Stimulated activated CD4-positive, alpha-beta T cell treated with anti-CD3 and anti-CD28 coated beads, Interleukin-1b, Interleukin-23, amount 100 ng/mL, for 1 hour (primary cell): ENCODE measurements at places on chromosomes 7 and 10.

- DNase-seq: no peak
These were observed 61.4 kb upstream of the PPP1R3C start for GRCh38 chr10:91694170-91694794.

GRCh38 chr7:157434701-157435100, 97.9 kb downstream of the DNAJB6 start:
- no peak for DNase-seq

DNA sequence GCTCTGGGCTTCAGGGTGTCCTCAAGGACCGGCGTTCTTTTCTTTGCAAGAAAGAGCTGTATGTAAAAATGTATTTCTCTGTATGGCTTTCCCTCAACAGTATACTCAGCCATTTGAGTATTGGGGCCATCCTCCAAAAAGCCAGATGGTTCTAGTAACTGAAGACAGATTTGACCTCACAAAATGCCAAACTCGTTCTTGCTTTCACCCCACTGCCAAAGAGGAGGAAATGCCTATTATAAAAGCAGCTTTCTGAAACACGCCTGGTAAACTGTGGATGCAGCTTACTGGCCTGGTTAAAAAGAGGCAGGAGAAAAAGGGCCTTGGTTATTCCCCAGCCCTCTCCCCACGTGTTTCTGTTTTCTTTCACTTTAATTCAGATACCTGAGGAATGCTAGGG, 7.7 kb upstream of the HTR5A start:
- no peak for DNase-seq

DNA sequence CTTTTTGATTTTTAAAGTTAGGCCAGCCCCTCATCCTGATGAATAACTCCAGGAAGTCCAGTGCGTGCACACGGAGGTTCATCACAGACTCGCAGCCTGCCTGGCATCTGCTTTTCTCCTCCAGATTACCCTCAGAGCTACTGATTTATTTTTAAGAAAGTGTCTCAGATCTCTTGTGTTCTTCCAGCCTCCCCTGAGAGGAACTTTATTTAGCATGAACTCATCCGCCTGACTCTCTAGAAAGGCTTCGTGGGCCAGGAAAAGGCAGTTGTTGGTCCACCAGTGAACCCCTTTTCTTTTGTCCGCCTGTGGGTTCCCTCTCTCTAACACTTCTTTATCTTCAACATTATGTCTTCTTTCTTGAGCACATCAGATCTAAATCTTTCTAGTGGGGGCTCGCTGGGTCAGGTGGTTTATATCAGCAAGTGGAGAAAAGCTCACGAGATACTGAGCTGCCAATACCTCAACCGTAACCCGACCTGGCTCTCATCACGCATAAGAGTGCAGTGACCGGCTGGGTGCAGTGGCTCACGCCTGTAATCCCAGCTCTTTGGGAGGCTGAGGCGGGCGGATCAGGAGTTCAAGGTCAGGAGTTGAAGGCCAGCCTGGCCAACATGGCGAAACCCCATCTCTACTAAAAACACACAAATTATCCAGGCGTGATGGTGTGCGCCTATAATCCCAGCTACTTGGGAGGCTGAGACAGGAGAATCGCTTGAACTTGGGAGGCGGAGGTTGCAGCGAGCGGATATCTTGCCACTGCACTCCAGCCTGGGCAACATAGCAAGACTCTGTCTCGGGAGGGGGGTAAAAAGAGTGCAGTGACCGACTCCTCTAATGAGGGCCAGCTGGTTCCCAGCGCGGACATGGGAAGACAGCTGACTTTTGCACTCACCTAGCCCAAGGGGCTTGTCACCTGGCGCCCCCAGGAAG, 162.3 kb downstream of the CCDC3 start:
- no peak for DNase-seq

DNA sequence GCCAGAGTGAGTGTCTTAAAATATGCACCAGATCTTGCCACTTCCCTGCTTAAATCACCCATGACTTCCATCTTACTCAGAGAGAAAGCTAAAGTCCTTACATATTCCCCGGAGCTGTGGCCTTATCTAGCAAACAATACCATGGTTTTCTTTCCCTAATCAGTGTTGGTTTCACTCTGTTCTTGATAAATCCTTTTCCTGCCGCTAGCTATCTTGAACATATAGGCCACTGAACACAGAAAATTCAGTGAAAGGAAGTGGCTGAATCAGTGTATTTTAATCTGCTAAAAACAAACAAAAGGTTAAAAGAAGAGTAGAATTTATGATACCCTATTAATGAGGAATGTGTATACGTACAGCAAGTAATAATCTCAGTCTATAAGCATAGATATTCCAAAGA, 42.0 kb upstream of the JAZF1 start:
- DNase-seq: no peak

DNA sequence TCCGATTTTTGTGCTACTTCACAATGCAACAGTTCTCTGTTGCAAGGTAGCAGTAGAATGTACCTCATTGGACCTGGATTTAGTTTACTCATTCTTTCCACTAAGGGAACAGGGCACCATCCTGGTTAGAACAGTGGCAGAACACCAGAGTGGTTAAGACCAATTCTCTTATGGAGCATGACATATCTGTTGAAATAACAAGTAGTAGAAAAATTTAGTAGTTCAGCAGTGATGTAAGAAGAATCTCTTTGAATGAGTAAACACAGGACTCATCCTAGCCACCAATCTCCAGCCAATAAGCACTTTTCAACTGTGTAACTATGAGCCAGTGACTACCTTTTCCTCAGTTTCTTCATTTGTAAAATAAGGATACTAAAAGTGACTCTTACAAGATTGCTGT, 2.4 kb downstream of the ANKRD22 start:
- DNase-seq: no peak

DNA sequence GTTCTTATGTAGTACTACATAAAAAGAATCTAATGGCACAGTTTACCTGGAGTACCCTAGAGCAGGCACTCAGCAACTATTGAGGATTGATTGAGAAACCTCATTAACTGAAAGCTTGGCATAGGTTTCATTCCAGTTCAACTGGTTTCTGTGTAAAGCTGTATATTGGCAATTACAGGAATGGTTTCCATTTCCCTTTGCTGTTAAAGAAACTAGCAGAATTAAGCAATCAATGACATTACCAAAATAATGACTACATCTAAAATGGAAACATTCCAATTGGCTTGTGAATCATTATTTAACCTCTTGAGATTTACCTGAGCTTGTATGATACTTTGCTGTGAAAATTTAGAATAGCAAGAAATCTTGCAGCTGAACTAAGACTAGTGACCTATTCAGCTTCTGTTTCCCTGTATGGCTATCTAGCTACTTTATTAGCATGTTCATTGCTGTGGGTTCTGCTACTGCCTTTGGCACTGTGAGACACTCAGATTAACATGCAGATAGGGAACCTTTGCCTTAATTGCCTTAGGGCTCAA, 33.5 kb upstream of the CADPS2 start:
- DNase-seq: no peak

DNA sequence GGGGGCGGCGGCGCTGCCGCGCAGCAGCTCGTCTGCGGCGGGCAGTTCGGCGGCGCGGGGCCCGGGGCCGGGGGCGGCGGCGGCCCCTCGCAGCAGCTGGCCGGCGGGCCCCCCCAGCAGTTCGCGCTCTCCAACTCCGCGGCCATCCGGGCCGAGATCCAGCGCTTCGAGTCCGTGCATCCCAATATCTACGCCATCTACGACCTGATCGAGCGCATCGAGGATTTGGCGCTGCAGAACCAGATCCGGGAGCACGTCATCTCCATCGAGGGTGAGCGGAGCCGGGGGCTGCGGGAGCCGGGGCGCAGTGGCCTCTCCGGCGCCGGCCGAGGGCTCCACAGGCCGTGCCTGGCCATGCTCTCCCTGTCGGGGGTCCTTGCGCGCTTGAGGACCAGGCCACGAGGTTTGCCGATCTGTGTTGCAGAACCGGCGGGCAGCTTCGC, 548 bp downstream of the AGAP3 start:
- no peak for DNase-seq

DNA sequence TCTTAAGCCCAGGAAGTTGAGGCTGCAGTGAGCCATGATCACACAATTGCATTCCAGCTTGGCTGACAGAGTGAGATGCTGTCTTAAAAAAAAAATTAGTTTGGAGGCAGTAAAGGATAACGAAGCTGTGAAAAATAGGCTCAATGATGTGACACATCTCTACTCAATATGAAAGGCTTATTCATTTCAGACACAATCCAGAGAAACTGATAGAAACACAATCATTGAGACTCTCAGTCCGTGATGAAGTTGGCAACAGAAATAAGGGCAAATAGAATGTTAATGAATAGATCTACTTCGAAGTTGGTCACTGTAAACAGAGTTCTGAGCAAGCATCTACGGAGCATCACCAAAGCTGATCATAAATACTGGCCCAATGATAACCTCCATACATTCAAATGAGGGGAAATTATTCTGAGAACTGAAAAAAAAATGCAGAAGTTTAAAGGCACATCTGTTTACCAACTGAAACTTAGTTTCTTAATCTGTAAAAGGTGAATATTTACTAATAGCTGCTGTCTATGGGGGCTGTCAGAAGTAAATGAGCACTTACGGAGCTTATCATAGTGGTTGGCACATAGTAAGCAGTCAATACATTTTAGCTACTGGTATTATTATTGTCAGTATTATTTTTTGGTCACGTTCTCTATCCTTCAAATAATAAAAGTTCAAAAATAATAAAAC, 70.4 kb downstream of the AKR1B1 start:
- no peak for DNase-seq
